ENCODE measurements at places on chromosomes 13 and 19.

DNA sequence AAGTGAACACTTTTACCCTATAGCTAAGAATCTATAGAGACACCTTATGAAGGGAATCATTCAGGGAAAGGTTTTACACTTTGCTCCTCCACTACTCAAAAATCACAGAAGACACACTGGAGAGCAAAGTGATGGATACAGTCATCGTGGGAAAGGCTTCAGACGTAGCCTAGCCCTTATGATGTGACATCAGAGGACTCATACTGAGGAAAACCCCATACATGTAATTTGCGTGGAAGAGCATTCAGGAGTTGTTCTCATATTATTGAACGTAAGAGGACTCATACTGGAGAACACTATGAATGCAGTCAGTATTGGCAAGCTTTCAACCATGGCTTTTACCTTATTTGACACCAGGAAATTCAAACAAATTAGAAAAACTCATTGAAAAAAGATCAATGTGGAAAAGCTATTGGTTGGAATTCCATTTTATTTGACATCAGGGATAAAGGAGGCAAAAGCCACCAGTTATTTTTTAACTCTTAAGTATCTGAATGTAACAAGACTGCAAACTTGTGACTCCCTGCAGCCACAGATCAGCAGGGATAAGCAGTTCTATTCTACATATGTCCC, 16.1 kb upstream of the ZNF274 start:
- DNase-seq = no peak

- DNase-seq = no peak
These were observed at the start of gene LYL1 for GRCh38 chr19:13102666-13103580. TSS of gene LYL1 (minus strand) at chr19:13102858. CDS start at chr19:13101171, 1,687 bp downstream.

DNA sequence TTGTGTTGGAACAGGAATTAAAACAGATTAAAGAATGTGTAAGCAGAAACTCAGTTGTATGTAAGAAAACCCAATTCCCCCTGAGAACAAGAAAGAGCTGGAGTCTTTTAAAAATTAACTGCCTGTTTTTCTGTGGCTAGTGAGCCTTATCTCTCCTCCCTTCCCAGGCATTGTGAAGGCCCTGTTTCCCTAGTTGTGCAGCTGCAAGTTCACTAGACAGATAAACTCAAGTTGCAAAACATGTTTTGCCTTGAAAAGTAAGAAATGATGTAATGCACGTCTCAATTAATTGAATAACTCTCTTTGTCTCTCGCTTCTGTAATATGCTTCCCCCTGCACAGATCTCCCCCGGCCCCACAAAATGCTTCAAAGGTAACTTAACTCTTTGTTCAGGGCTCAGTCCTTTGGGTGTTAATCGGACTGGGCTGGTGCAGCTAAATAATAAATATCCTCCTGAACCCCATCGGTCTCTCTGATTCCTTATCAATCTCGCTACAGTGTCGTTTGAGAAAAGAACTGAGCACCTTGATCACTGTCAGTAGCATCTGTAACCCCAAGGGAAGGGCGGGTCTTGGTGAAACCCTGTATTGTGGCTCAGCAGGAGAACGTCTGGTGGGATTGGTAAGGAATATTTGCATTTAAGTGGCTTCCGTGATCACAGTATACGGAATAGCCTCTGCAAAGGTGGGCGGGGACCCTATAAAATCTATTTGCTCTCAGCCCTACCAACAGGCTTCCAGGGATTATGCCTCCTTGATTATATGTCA, 1.6 kb upstream of the ZNF556 start:
- no peak for DNase-seq

GRCh38 chr13:41650706-41651105, 193.4 kb downstream of the RGCC start:
- DNase-seq = no peak

- no peak for DNase-seq
These were observed 1.0 kb downstream of the KLF1 start for GRCh38 chr19:12885749-12886650.

GRCh38 chr13:110412132-110412914, 105.2 kb downstream of the COL4A2 start:
- no peak for DNase-seq

- DNase-seq = no peak
These were observed 80.9 kb upstream of the UQCRFS1 start for GRCh38 chr19:29293736-29294342.

DNA sequence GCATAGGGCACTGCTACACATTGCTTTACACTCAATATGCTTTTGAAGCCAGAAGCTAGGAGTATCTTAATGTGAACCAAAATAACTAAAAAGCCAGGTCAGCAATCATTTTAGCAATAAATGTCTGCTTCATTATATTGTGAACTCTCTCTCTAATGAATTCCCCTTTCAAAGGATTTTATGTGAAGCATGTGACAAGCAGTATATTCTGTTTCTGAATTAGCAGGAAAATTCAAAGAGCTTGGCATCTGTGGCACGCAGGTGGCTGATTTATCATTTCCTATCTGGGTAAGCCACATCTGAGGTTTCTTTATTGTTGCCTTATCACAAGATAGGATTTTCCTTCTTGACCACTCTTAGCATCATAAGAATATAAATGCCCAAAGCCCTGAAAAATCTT, 56.8 kb upstream of the KLF12 start:
- DNase-seq = no peak

GRCh38 chr19:15181394-15181793, 19.4 kb downstream of the NOTCH3 start:
- DNase-seq = no peak

DNA sequence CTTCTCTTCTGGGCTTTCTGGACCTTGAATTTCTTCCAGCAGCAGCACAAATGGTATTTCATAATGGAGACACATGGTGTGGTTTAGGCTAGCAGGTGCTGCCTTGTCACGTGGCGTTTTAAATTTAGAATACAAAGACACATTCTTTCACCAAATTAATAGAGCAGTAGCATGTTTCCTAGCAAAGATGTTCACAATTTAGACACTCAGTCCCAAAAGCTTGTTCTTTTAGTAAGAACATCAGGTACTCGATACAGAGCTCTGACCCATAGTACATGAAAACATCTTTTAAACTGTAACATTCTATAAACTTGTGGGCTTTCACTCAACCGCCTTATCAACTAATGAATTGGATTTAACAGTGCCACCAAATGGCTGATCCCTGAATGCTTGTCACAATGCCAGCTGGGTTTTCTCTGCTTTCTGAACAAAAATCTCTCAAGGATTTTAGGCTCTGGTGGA, 290.1 kb downstream of the DCLK1 start:
- DNase-seq = no peak

DNA sequence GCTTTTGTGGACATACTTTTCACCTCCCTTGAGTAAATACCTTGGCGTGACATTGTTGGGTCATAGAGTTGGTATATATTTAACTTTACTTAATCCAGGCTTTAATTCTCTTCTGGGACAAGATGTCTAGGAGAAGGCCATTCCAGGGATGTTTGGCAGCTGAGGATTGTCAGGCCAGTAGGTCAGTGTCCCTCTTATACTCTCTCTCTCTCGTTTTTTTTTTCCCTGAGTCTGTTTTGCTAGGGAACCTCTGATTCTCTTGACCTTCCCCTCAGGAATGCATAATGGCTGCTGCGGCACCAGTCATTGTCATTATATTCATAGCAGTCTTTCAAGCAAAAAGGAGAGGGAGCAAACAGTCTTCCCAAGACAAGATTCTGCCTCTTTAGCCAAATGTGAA, 48.8 kb downstream of the BICRA start:
- DNase-seq = no peak

DNA sequence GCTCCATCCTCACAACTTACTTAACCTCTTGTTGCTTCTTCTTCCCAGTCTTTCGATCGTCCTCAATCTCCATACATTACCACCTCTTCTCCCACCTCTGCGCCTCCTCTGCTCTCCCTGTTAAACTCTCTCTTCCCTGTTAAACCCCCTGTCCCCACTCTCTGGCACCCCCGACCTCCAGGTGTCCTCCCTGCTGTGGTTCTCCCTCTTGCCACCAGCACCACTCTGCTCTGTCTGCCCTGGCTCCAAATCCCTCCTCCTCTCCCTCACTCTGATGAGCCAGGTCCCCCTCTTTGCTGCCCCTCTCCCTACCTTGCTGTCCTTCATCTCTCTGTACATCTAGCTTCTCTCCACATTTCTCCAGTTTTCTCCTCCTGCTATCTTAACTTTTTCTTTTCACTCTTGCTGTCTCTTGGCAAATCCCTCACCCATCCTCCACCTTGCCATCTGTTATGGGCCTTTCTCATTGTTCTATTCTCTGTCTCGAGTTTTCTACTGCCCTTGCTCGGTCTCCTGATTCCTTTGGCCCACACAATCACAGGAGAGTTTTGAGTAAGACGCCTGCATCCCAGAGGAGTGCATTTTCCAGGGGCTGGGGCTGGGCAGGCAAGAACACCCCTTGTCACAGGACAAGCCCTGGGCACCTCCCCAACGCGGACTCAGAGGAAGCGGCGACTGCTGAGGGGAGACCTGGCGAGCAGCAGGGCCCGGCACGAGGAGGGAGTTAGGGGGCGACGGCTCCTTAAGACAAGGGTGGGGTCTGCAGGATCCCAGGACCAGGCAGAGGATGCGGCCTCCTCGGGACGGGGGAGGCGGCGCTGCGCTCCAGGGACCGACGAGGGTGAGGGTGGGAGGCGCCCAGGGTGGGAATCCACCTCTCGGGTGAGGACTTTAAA, 21.4 kb upstream of the ERVV-1 start:
- no peak for DNase-seq

DNA sequence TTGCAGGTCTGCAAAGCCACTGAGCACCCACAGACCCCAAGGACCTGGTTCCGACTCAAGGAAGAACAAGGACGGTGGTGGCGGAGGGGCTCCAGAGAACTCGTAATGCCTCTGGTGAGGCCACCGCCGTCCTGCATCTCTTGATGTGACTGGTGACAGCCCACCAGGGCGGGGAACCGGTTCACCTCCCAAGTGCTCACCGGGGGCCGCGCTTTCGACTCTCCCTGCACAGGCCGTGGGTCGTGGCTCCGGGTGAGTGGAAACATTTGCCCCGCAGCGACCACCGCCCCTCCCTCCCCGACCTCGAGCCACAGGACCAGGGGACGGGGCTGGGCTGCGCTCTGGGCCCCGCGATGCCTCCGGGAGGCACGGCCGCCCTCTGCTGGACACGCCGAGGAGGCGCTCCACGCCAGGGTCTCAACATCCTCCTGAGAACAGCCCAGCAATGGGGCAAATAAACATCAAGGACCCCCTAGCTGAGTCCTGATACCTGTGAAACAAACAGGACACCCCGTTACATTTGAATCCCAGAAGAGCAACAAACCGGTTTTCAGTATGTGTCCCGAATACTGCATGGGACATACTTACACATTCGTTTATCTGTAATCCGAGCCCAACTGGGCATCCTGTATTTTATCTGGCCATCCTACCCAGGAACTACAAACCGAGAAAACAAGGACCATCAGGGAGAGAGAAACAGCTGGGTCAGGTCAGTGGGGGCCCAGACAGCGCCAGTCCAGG, 3.9 kb upstream of the PLPP2 start:
- DNase-seq = no peak

Data from NCI-H446 treated with DMSO at 0.1 percent for 48 hours (cell line).